Vagina (tissue), 2 donors: ENCODE measurements at places on chromosomes 16 and 17.

DNA sequence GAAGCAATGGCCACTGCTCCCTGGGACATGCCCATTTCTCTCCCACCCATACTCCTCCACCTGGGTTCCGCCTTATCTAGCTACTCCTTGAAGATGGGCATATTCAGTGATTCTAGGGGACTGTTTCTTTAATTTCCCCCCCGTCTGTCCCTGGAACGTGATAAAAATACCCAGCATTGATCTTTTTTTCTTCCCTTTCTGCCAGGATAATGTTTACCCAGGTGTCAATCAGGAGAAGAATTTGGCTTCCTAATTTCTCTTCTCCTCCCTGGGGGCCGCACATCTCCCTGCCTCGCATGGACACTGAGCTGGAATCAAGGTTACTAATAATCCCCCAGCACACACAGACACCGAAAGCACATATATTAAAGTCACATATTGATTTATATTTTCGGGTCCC, 35.2 kb downstream of the DCAKD start:
- H3K4me3 ChIP-seq, result no peak overlapping the region
- H3K27me3 ChIP-seq, result no peaks in the 10 kb centered on the region
- no peak for DNase-seq

DNA sequence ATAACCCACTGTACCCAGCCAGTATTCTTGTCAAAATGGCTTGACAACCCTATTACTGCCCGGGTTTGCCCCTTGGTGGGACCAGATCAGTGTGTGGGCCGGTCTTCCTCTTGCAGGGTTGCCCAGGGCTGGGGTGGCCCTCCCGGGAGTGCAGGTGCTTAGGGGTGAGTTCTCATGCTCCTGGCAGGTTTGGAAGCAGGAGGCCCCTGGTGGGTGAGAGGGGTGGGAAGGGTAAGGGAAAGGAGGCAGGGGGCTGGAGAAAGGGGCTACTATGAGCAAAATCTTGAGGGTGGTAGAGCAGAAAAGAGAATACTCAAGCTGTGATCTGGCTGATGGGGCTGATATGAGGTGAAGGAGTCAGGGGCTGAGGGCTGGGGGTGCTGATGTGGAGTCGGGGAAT, 6.5 kb downstream of the CD300A start:
- DNase-seq, result no peak
- H3K36me3 ChIP-seq, result no peaks in the 10 kb centered on the region
- no peaks in the 10 kb centered on the region for H3K4me1 ChIP-seq
- no peak overlapping the region for H3K27ac ChIP-seq

- no peak overlapping the region for H3K27ac ChIP-seq
- no peaks in the 10 kb centered on the region for H3K4me1 ChIP-seq
- no peaks in the 10 kb centered on the region for H3K36me3 ChIP-seq
- H3K4me3 ChIP-seq, result no peak overlapping the region
- H3K27me3 ChIP-seq, result no peaks in the 10 kb centered on the region
Observed at GRCh38 chr16:78249832-78250231, 150.4 kb downstream of the WWOX start.

DNA sequence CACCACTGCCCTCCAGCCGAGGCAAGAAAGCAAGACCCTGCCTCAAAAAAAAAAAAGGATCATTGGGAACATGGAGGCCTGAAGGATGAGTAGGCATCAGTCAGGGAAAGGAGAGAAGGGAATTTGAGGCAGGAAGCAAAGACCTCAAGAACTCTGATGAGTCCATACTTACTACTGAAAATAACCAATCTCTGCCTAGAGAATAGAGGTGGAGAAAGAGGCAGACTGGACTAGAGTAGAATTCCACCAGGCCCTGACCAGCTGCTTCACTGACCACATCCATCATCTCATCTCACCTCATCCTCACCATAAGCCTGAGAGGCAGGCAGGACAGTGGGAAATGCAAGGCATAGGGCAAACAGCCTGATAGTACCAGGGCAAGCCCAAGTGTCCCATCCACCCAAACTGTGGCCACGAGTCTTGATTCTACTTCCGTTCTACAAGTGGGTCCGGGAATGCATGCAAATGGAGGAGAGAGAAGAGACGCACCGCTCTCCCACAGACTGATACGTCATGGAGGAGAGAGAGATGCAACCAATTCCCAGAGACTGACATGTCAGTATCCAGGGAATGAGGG, 17.1 kb downstream of the ANKRD11 start:
- DNase-seq, result no peak
- H3K27me3 ChIP-seq, result no peaks in the 10 kb centered on the region
- no peaks in the 10 kb centered on the region for H3K36me3 ChIP-seq
- no peak overlapping the region for H3K27ac ChIP-seq
- H3K4me3 ChIP-seq, result no peak overlapping the region
- H3K4me1 ChIP-seq, result peaks cover 95% of the 10 kb centered on the region

DNA sequence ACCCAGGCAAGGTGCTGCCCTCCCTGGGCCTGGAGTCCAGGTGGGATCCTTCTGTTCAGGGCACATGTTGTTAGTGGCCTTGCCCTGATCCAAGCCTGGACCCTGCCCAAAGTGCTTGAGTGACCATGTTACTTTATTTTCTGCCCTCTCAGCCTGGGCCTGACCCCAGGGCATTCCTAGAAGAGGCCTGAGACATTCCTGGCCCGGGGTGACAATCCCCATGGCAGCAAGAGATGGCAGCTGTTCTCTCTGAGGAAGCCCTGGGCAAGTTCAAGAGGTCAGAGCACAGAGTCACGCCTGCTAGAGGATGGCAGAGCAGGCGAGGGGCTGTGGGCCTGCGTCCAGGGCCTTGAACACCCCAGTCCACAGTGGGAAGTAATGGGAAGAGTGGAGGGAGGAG, 5.0 kb downstream of the CDH16 start:
- H3K27me3 ChIP-seq, result no peaks in the 10 kb centered on the region
- H3K4me3 ChIP-seq, result no peak overlapping the region
- no peak overlapping the region for H3K27ac ChIP-seq
- no peaks in the 10 kb centered on the region for H3K4me1 ChIP-seq
- DNase-seq, result no peak

DNA sequence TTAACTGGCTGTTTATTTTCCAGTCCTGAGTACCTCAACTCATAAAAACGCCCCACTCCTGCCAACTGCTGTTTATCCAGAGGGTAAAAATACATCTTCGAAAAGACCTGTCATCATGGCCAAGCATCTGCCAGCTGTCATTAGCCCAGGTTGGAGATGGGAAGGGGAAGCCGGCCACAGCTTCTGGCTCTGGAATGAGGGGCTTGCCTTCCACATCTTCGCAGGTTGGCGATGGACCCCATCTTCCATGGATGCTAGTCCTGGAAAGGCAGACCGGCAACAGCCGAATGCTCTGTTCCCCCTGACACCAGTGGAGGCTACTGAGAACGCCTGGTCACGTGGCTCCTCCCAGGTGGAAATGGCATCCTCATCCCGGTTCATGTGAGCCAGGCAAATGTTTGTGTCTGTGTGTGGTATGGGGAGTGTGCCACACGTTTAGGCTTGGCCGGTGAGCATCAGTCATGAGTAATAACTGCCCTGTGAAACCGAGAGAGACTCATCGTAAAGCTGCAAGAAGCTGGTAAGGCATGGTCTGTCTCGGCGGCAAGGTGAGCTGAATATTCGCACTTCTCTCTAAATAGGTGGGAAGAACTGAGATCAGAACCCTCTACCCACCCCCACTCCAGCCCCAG, 420 bp upstream of the KRTAP17-1 start:
- no peak overlapping the region for H3K4me3 ChIP-seq
- H3K4me1 ChIP-seq, result no peaks in the 10 kb centered on the region
- H3K27me3 ChIP-seq, result no peaks in the 10 kb centered on the region
- no peaks in the 10 kb centered on the region for H3K36me3 ChIP-seq
- H3K27ac ChIP-seq, result no peak overlapping the region

- peak overlapping the region; percentile 25 for H3K27ac ChIP-seq
Observed at GRCh38 chr16:15660203-15660601, 10.2 kb downstream of the NDE1 start.

DNA sequence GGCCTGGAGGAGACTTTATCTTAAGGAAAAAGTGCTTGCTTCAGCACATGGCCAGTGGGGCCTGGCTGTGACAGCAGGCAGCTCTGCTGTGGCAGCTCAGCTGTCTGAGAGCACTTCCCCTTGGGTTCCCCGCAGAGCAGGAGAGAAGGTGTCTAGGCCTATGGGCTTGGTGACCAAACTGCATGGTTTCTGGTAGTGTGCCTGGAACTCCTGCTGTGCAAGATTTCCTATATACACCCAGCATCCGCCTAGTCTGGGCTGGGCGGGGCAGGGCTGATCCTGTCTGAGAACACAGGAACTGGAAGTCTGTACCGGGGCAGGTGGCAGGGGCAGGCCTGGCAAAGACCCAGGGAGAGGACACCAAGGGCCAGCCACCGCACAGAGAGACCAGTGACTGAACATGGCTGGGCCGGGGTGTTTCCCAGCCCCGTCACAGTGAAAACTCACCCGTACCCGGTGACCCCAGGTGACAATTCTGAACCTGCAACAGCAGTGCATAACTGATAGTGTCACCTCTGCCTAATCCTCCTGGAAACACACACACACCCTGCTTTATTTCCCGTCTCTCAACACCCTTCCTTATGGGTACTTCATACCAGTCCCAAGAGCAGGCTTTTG, 39.3 kb downstream of the CHD9 start:
- peaks cover 85% of the 10 kb centered on the region for H3K4me1 ChIP-seq
- no peaks in the 10 kb centered on the region for H3K36me3 ChIP-seq
- peak overlapping the region; percentile 52 for H3K27ac ChIP-seq
- no peak overlapping the region for H3K4me3 ChIP-seq

DNA sequence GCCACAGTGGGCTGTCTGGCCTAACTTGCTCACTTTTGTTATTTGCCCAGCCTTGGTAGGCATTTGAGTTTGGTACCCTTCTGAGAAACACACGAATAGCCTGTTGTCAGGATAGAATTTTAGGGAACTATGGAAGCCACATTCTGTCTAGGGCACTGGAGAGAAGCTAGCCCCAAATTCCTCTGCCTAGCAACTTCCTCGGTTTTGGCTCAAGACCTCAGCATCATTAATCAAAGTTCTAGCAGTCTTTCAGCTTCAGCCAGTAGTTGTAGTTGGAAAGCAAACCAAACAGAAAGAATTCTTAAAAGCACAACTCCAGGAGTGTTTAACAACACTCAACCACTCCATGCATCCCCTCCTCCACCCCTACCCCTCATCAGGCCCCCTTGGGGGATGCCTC, 572.1 kb upstream of the PSMD7 start:
- no peak overlapping the region for H3K4me3 ChIP-seq
- H3K27me3 ChIP-seq, result no peaks in the 10 kb centered on the region
- DNase-seq, result no peak
- H3K36me3 ChIP-seq, result no peaks in the 10 kb centered on the region

- H3K27me3 ChIP-seq, result no peaks in the 10 kb centered on the region
- H3K4me3 ChIP-seq, result no peak overlapping the region
- DNase-seq, result no peak
- no peak overlapping the region for H3K27ac ChIP-seq
- peaks cover 12% of the 10 kb centered on the region for H3K4me1 ChIP-seq
- H3K36me3 ChIP-seq, result no peaks in the 10 kb centered on the region
Observed at GRCh38 chr17:44598932-44599297, 41.6 kb downstream of the FZD2 start.

- no peak overlapping the region for H3K27ac ChIP-seq
- no peak for DNase-seq
- H3K27me3 ChIP-seq, result no peaks in the 10 kb centered on the region
- no peaks in the 10 kb centered on the region for H3K4me1 ChIP-seq
Observed at GRCh38 chr16:83366228-83366627, 441.6 kb upstream of the HSBP1 start.

DNA sequence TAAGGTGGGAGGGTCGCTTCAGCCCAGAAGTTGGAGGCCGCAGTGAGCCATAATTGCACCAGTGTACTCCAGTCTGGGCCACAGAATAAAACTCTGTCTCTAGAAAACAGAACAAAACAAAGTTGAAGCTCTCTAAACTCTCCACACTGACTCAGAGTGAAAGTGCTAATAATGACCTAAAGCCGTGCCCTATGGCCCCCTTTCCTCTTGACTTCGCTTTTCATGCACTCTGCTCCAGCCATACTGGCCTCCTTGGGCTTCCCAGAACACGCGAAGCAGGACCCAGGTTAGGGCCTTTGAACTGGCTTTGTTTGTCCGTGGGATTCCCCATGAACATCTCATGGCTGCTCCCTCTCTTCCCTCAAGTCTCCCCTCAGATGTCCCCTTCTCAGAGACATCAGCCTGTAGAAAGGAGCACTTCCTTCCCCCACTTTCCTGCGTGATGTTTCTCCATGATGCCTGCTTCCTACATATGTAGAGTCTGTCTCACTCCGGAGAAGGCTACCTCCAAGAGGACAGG, 18.6 kb upstream of the SPN start:
- H3K27me3 ChIP-seq, result no peaks in the 10 kb centered on the region
- no peak overlapping the region for H3K4me3 ChIP-seq
- no peaks in the 10 kb centered on the region for H3K36me3 ChIP-seq
- no peaks in the 10 kb centered on the region for H3K4me1 ChIP-seq
- H3K27ac ChIP-seq, result no peak overlapping the region

- H3K4me3 ChIP-seq, result no peak overlapping the region
- no peak for DNase-seq
- no peaks in the 10 kb centered on the region for H3K36me3 ChIP-seq
- H3K27ac ChIP-seq, result no peak overlapping the region
Observed at GRCh38 chr16:1047123-1047522, 25.4 kb upstream of the SSTR5 start.

GRCh38 chr16:71338632-71339031, 19.9 kb upstream of the CALB2 start:
- H3K4me1 ChIP-seq, result no peaks in the 10 kb centered on the region
- H3K36me3 ChIP-seq, result no peaks in the 10 kb centered on the region
- H3K27ac ChIP-seq, result no peak overlapping the region
- no peaks in the 10 kb centered on the region for H3K27me3 ChIP-seq
- no peak overlapping the region for H3K4me3 ChIP-seq
- no peak for DNase-seq

GRCh38 chr16:777826-778225, 10.4 kb downstream of the RPUSD1 start:
- H3K27ac ChIP-seq, result no peak overlapping the region
- H3K4me1 ChIP-seq, result peaks cover 3% of the 10 kb centered on the region
- DNase-seq, result no peak
- no peak overlapping the region for H3K4me3 ChIP-seq
- no peaks in the 10 kb centered on the region for H3K27me3 ChIP-seq

DNA sequence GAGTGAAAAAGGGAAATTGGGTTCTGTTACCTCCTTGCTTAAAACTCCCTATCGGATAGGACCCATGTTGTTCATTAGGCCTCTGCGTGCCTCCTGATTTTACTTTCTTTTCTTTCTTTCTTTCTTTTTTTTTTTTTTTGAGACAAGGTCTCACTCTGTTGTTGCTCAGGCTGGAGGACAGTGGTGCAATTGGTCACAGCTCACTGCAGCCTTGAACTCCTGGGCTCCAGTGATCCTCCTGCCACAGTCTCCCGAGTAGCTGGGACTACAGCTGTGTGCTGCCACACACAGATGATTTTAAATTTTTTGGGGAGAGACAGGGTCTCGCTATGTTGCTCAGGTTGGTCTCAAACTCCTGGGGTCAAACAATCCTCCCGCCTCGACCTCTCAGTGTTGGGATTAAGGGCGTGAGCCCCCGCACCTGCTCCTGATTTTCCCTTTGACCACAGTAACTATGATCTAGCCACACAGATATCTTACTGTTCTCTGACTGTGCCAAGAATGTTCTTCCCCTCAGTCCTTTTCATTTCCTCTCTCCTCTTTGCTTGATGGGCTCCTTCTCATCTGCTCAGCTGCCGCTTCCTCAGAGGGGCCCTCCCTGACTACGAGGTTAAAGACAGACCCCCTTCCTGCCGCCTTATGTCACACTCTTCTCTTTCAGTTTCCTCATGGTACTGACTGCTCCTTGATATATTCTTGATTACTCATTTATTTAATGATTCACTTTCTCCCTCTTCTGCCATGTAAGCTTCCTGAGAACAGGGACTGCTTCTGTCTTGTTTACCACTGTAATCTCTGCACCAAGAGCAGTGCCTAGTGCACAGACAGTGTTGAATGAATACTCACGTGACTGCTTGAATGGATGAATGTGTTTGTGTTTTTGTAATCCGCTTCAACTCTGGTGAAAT, 44.3 kb downstream of the LCMT1 start:
- no peak for DNase-seq
- H3K27ac ChIP-seq, result no peak overlapping the region
- no peaks in the 10 kb centered on the region for H3K27me3 ChIP-seq
- no peak overlapping the region for H3K4me3 ChIP-seq
- H3K4me1 ChIP-seq, result no peaks in the 10 kb centered on the region
- no peaks in the 10 kb centered on the region for H3K36me3 ChIP-seq
